ENCODE measurements at places on chromosomes 16 and 17.
A peak's percentile ranks its signal among the peaks of the same experiment; 100 is the strongest.

DNA sequence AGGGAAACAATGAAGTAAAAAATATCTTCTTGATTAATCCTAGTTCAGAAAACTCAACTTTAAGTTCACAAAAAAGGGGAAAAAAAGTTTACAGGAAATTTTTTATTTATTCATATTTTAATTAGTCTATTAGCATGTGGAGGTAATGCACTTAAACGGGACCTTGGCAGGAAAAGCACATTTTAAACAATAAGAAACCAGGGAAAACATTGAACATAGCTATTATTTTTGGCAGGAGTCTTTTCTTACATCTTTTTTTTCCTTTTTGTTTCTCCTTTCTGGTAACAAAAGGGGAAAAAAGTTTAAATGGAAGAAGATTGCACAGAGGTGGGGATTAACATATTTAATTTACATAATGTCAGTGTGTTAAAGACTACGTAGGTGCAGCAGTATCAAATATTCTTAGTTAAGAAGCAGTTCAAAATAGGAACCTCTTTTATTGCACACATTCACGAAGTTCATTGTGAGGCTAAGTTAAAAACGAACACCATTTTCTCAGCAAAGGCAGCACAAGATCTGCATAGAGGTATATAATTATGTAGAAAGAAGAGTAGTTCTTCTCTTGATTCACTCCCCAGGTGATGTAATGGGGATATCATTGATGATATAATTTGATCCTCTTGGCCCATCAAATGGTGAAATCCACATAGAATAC lies 940.5 kb downstream of the CDH11 start:
- no peak for DNase-seq

DNA sequence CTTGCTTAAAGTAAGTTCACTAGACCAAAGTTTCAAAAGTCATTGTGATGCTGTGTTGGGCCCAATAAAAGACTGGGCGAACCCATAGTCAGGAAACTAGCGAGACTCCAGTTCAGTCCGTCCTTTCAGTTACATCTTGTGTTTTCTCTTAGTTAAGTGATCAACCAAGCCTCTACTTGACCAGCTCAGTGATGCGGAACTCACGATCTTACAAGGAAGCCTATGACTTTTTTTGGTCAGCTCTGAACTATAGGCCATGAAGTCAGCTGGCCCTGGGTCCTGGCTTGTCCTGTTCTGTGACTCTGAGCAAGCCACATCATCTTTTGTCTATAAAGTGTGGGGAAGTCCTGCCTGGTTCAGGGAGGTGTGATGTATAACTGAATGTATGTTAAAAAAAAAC lies 21.7 kb upstream of the WSCD1 start:
- DNase-seq = no peak

GRCh38 chr16:28902909-28903308 lies 22.1 kb downstream of the RABEP2 start:
- no peak for DNase-seq

GRCh38 chr16:79272141-79272577 lies 328.4 kb downstream of the MAF start:
- peak; percentile 87 for DNase-seq

- DNase-seq = no peak
These were observed 69.5 kb downstream of the SREBF1 start for GRCh38 chr17:17767154-17767869.

DNA sequence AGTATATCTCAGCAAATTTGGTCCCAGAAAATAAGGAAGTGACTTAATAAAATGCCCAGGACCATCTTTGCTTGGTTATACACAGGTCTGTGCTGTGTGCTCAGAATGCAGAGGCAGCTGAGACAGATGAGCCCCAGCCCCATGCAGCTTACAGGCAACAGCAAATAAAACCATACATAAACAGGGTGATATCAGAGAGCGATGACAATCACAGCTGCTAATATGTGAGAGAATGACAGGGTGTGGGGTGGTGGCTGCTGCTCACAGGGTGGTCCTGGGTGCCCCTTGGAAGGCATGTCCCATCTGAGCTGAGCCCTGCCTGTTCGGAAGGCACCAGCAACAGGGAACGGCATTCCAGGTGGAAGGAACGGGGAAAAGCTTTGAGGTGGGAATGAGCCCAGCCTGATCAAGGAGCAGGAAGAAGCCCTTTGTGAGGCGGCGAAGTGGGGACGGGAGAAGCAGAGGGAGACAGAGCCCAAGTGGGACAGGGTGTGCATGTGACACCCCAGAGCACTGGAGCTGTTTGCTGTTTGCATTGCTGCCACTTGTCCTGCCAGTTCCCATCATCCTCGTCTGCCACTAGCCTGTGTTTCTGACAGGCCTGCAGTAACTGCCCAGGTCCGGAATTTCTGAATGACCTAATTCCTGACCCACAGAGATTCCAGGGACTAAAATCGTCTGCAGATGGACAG lies 150.5 kb downstream of the KATNIP start:
- no peak for DNase-seq

GRCh38 chr17:55444471-55445441 lies 23.1 kb upstream of the MMD start:
- DNase-seq = no peak

GRCh38 chr17:82050761-82051641 lies 610 bp downstream of the RFNG start:
- no peak for DNase-seq

GRCh38 chr17:48376682-48377325 lies 53.2 kb downstream of the SKAP1 start:
- no peak for DNase-seq

DNA sequence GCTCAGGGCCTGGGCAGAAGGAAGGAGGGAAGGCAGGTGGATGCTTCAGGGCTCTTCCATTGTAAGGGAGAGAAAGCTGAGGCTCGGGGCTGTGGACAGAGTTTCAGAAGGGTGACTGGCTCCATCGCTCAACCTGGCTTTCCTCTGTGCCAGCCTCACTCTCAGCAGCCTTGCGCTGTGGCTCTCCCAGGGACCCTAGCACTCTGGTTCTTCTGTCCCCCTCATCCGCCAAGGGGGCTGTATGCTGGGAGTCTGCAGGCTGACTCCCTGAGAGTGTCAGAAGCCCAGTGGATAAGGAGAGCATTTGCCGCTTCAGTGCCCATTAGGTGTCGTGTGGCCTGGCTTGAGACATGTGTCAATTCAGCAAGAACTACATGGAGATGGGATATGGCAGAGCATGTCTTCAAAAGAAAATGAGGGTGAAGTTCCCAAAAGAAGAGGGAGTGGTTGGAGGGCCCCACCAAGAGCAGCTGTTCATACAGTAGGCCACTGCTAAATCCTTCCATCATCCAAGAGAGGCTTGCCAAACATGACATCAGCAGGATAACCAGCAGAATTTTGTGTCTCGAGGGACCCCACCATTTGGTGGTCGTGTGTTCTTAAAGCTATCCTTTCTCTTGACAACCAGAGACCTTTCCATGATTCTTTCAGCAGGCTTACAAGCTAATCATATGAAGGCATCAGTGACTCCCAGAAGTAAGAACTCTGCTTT lies 148.2 kb downstream of the IRX5 start:
- no peak for DNase-seq

- no peak for DNase-seq
These were observed 91.5 kb downstream of the ZFHX3 start for GRCh38 chr16:72956124-72957064.

DNA sequence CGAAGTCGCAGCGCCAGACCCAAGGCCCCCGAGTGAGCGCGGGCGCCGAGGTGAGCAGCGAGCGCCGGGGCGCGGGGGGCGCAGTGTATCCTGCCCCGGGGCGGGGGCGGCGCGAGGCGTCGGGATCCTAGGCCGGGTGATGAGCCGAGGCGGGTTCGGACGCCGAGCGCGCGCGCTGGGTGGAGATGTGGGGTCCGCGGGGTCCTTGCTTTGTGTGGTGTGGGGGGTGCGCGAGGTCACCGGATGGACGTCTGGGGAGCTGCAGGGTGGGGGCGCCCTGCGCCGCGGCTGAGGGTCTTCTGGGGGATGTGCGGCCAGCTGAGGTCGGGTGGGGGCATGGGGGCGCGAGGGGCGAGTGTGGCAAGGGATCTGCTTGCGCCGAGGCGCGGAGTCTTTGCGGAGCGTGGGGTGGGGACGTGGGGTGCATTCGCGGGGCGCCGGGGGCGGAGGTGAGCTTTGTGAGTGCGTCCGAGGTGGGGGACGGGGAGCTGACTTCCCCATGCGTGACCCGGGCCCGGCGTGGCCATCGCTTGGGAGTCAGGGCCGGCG lies 560 bp downstream of the RAI1 start:
- peak; percentile 68 for DNase-seq

DNA sequence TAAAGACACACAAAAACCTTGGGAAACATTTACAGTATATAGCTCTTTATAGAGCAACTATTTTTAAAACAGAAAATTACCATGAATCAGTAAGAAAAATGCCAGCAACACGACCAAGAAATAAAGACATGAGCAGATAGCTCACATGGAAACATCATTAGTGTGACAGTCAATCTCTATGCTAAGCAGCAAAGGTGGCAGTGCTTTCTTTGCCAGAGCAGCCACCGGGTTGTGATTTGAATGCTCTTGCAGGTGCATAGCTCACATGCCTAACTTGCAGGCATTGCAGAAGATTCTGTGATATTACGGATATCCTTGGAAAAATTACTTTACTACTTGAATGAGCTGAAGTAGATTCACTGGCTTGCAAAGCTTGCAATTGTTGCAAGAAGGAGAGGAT lies 652.9 kb upstream of the C16orf82 start:
- no peak for DNase-seq

DNA sequence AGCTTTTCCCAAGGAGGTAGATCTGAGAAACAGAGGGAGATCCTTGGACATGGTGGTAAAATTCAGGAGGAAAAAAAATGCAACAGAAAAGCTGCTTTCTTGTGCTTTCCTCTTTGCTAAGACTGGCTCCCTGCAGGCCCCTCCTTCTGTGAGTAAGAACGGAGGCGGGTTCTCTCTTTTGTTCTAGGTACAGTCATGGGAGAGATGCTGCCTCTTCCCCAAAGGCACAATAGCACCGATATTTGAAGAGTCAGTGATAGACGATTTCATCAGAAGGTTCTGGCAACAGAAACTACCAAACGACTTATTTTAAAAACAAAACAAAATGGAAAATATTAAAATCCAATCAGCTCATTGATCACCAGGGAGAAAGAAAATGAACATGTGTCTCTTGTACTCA lies 32.6 kb upstream of the KIFC3 start:
- DNase-seq = no peak

DNA sequence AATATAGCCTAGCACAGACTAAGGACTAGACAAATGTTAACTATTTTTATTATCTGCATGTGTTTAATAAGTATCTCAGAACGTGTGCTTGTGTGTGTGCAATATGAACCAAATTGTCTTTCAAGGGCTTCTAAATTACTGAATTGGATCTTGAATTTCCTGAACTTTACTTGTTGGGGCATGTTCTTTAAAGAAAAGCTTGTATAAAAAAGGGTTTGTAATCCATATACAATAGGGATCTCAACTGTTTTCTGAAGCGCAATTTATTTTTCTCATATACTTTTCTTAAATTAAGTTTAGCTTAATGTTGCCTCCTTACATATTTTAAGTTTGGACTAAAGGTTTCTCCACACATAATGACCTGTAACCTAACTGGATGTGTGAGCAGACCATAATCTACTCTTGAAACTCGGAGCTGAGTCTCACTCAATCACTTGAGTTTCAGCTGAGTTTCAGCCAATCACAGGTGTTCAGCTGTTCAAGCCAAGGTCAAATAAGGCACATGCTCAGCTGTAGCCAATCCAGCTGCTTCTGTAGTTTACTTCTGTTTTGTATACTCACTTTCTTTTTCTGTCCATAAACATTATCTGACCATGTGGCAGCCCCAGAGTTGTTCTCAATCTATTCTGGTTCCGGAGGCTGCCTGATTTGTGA lies 72.3 kb downstream of the CDK5R1 start:
- DNase-seq = no peak

GRCh38 chr17:81310949-81311550 lies 15.9 kb upstream of the SLC38A10 start:
- no peak for DNase-seq

DNA sequence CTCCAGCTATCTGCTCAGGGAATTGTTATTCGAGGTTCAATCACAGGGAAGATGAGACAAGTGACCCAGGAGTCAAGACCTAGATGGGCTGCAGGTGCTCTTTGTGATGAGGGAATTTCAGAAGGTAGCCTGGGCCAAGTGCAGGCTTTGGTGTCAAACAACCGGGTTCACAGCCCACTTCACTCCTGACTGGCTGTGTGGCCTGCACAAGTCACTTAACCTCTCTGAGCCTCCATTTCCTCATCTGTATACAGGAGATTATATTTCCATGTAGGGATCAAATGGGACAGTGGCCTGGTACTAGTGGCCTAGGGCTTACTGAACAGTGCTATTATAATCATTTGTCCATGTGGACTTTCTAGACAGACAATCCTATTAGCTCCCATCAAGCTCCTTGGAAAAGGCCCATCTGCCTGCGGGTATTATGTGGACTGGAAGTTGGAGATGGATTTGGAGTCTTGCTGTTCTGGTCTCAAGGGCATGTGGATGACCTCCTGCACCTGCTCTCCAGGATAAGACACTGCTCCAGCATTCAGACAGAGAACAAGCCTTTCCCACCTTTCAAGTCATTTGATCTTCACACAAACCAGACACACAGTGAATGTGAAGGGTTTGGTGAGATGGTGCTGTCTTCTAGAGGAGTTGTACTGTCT lies 3.1 kb upstream of the MT1X start:
- DNase-seq = no peak

DNA sequence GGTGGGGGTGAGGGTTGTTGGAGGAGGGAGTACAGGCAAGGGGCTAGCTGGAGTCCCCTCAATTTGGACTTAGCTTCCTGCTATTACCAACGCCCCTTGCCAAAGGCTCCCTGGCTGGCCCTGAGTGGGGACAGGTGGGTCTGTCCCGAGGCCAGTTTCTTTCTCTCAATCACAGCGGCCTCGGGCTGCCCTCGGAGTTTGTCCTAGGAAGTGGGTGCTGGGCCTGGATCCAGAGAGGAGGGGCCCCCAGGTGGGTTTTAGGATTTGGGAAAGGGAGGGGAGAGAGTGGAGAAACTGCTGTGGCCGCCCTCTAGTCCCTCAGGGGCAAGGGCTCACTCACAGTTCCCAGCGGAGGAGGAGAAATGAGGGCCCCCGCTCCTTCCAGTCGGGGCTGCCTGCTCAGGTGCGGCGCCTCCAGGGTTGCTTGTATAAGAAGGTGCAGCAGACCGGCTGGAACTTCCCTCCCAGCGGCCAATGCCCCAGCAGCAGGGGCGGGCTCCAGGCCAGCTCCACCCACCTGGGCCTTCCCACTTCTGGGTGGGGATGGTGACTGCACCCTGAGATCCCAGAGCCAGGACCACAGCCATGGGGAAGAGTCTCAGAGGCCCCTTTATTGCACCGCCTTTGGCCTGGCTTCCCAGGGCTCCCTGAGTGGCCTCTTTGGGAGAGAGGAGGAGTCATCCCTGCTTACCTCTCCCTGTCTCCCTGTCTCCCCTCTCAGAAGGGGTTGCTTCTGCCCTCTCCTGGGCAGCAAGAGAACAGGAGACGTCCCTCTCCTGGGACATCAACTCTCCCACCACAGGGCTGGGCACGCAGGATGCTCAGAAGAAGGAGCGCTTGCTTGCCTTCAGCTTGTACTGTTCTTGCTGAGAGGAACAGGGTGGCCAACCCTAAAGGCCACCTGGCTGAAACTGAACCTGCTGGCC lies 112.0 kb upstream of the SMURF2 start:
- no peak for DNase-seq

GRCh38 chr17:41625602-41626001 lies 1.2 kb upstream of the KRT17 start:
- DNase-seq = no peak

GRCh38 chr16:86980644-86981043 lies 336.5 kb downstream of the C16orf95 start:
- no peak for DNase-seq
